ENCODE measurements at places on chromosomes 2 and 18. TPM values are rescaled to one million over a fixed set of nuclear protein-coding genes. Genes with fewer than 3 reads are reported as not detected.

The IL36G gene
- total RNA-seq: not detected

The ALKAL2 gene
- not detected for total RNA-seq

The APCDD1 gene
- 0.19 TPM for total RNA-seq

The SP140L gene
- total RNA-seq: 15.5 TPM

The ABCB11 gene
- not detected for total RNA-seq

The TXNDC2 gene
- not detected for total RNA-seq

The LRRTM1 gene
- not detected for total RNA-seq

The GTF2A1L gene
- 1.1 TPM for total RNA-seq

The DCC gene
- 0.19 TPM for total RNA-seq

The MC2R gene
- not detected for total RNA-seq

The KCNS3 gene
- 3.6 TPM for total RNA-seq

The MIB1 gene
- 83.2 TPM for total RNA-seq

The ALPG gene
- total RNA-seq: not detected

The LIPG gene
- 48.9 TPM for total RNA-seq

The COL4A3 gene
- total RNA-seq: 11.0 TPM

The RUFY4 gene
- total RNA-seq: not detected

The HOXD3 gene
- total RNA-seq: 0.28 TPM

The INHBB gene
- total RNA-seq: 0.85 TPM

The GDF7 gene
- 0.28 TPM for total RNA-seq

The CRACDL gene
- not detected for total RNA-seq

The CFC1 gene
- not detected for total RNA-seq

The GPD2 gene
- 97.2 TPM for total RNA-seq

The REEP1 gene
- total RNA-seq: under 0.01 TPM

The RFTN2 gene
- 0.58 TPM for total RNA-seq

The TGFA gene
- 0.56 TPM for total RNA-seq

Data from regular cardiac myocyte (primary cell).